Cortex of kidney (tissue), 1 donor: ENCODE measurements at places on chromosomes 1 and 21.

DNA sequence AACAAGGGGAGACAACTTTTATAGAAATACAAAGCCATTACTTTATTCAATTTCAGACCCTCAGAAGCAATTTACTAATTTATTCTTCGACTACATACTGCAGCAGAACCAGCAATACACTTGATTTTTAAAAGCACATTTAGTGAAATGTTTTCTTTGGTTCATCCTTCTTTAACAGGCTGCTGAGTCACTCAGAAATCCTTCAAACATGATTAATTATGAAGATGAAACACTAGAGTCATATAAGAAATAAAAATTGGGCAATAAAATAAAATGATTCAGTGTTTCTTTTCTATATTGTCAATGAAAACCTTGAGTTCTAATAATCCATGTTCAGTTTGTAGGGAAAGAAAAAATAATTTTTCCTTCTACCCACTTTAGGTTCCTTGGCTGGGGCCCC lies 47.0 kb downstream of the CHML start:
- DNase-seq = no peak

- no peak for DNase-seq
These were observed 28.8 kb downstream of the HEATR1 start for GRCh38 chr1:236575523-236575922.

- no peak for DNase-seq
These were observed 179.6 kb downstream of the DHRS3 start for GRCh38 chr1:12438349-12438924.

DNA sequence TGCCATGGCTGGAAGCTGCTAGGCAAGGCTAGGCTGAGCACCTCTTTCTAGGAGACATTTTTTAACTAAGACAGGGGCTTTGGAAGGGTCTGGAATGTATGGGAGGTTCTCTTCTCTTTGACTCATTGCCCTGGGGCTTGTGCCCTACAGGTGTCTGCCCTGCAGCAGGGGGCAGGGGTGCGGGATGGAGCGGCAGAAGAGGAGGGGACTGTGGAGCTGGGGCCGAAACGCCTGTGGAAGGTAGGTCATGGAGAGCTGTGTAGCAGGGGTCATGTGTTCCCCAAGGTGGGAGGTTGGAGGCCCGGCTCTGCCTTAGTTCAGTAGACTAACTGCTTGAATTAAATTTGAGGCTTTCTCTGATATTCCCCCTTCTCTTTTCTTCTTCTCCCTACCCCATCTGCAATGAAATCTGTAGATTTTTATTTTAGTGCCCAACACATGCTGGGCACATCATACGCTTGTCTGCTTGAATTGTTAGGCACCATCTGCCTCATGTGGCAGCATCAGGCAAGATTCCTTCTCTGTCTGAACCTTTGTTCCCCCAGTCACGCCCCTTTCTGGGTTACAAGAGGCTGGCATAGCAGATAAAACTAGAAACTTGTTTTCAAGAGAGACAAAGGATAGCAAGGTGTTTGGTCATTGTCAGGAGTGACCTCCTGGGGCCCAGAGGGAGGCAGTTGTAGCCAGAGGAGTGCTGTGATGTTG lies 18.4 kb downstream of the PPFIA4 start:
- no peak for DNase-seq

DNA sequence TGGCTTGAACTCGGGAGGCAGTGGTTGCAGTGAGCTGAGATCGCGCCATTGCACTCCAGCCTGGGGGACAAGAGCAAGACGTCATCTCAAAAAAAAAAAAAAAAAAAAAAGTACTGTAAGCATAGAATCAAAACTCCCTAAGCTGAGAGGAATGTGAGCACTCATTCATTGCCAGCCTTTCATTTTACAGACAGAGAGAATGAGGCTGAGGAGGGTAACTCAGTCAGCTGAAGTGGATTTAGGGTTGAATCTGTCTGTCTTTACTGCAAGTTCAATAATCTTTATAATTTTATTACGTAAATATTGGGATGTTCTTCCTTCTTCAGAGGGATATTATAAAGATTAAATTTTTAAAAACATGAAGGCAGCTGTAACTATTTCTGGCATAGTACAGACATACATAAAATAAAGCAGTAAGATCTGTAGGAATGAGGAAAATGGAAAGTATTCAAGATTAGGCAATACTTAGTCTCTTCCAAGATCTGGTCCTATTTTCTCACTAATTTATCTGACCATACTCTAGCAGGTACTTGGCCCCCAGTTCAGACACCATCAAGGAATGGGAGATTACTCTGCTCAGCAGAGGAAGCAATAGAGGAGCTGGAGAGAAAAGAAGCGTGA lies 24.1 kb upstream of the MNDA start:
- DNase-seq = no peak

DNA sequence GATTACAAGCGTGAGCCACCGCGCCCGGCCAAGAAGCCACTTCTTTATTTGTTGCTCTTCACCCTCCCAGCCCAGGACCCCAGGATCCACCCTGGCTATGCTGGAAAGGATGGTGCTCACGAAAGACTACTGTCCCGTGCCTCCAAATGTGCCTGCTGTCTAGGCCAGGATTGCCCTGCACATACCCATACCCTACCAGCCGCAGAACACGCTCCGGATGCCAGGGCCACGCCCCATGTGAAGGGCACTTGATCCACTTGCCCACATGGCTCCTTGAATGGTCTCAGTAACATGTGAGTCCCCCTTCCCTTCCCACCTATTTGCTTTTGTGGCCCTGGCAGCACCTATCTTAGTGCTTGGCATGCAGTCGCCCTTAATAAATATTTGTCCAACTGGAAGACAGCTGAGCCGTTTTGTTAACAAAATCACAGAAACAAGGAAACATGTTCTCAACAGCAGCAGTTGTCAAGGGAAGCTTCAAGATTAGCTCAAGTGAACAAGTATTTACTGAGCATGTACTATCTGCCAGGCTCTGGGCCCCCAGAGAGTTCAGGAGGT lies 13.8 kb upstream of the UBXN10 start:
- DNase-seq = no peak

GRCh38 chr21:34801519-34802132 lies 132.8 kb downstream of the CLIC6 start:
- DNase-seq = no peak

DNA sequence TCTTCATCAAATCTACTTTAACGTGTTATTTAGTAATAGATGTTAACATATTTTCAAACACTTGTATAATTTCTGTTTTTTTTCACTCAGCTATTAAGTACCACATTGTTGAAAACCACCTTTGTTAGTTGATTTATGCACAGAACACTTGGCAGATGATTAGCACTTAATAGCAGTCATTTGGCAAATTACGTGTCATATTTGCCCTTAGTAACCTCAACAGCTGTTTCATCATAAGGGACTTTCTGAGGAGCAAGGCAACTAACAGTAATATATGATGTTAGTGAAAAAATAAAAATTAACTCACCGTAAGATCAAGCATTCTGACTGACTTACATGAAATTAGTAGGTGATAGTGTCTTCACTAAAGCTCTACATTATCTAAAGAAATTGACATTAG lies 186.4 kb downstream of the HMCN1 start:
- DNase-seq = no peak

DNA sequence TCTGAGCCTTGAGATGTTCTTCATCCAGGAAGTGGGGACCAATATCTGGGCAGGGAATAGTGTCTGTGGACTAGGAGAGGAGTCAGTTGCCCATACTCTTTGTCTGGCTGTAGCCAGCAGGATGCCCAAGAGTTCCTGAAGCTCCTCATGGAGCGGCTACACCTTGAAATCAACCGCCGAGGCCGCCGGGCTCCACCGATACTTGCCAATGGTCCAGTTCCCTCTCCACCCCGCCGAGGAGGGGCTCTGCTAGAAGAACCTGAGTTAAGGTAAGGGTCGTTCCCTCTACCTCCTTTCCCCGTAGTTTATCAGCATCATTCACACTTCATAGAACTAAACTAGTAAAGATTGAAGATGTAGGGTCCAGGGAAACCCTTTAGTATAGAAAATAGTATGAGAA lies 3.4 kb upstream of the PPOX start:
- DNase-seq = no peak

- no peak for DNase-seq
These were observed 253.5 kb downstream of the NTNG1 start for GRCh38 chr1:107394301-107394700.

DNA sequence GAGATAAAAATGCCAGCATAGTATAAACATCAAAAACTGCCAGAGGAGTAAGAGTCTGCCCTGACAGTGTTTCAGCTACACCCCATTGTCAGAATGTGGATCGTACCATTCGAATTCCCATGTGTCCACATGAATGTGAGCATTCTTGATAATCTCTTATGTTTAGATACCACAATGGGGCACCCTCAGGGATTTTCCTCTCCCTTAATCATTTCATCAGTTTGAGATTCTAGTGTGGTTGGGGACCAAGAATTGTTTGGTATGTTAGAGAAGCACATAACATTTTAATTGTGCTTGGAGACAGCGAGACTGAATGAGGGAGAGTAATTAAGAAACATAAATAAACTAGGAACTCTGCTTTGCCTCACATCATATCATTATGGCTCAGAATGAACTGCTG lies 120.2 kb downstream of the ZC3H11B start:
- no peak for DNase-seq

DNA sequence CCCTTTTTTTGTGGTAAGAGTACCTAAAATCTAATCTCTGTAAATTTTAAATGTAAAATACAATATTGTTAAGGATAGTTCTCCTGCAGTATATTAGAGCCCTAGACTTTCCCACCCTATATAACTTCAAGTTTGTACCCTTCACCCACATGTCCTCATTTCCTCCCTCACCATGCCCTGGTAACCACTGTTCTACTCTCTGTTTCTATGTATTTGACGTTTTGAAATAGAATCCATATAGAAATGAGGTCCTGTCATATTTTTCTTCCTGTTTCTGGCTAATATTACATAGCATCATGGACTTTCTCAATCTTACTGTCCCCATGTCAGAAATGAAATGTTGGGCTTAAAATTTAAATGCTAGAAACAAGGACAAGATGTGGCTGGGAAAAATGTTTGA lies 24.8 kb downstream of the GBP7 start:
- DNase-seq = no peak

- no peak for DNase-seq
These were observed 40.6 kb upstream of the LBR start for GRCh38 chr1:225468270-225469020.

GRCh38 chr1:62126579-62127290 lies 67.9 kb upstream of the L1TD1 start:
- DNase-seq = no peak

DNA sequence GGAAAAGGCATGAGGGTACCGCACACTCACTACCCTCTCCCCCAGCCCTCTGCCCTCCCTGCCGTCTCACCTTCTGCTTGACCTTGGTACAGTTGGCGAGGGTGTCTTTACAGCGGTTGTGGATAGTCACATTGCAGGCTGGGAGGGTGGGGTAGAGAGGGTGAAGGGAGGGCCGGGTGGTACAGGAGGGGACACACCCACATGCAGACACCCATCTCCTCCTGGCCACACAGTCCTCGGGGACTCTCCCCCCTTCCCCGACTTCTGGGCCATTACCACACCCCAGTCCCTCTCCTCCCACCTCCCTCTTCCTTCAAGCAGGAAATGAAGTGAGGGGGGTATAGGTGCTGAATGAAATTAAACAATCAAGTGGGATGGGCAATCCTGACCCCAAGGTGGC lies 11.6 kb downstream of the ARHGEF2 start:
- DNase-seq = no peak

- DNase-seq = no peak
These were observed 461.9 kb downstream of the CAMTA1 start for GRCh38 chr1:7247158-7247557.

GRCh38 chr1:6489799-6490180 lies 1.7 kb downstream of the PLEKHG5 start:
- no peak for DNase-seq

GRCh38 chr1:218692808-218693207 lies 347.7 kb downstream of the TGFB2 start:
- DNase-seq = no peak

DNA sequence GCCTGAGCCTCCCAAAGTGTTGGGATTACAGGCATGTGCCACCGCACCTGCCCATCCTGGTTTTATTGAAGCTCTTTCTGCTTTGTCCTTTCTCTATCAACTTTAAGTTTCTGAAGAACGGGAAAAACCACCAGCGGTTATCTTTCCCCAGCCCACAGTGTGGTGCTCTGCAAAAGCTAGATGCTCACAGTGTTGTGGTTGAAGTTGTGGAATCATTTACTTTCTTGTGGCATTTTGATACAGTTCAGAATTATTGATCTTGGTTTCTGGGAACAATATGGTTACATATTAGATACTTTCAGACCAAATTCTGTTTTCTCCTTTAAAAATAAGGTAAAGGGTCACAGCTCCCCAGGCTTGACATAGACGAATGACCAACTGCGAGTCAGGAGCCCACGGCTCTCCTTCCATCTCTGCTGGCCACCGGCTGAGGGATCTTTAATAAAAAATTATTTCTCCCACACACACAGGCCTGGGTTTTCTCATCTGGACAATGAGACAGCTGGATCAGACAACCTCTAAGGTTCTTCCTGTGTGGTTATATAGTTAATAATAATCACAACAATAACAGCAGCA lies 385.3 kb downstream of the SETD4 start:
- no peak for DNase-seq

DNA sequence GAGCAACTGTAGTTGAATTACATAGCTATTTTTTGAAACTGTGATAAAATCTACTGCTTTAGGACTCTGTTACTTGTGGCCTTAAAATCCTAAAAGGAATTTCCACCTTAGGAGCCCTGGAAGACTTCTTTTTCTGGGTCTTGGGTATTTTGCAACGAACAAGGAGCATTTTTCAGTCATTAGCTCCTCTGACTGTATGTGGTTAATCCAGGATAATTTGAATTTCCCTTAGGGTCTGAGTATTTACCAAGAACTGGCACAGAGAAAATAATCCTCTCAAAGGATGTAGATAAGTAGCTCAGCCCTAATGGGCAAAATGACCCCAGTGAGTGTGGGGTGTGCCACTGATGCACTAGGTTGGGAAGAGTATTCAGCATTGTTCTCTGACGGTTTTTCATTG lies 170.4 kb downstream of the VAV3 start:
- DNase-seq = no peak

DNA sequence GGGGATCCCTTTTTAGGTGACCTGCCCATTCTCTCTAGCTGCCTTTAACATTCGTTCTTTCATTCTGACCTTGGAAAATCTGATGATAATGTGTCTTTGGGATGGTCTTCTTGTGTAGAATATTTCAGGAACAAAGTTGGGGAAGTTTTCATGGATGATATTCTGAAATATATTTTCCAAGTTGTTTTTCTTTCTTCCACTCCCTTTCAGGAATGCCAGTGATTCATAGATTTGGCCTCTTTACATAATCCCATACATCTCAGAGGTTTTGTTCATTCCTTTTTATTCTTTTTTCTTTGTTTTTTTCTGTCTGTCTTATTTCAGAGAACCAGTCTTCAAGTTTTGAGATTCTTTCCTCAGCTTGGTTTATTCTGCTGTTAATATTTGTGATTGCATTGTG lies 13.9 kb upstream of the SCMH1 start:
- no peak for DNase-seq

GRCh38 chr21:17491716-17492414 lies 21.0 kb upstream of the CXADR start:
- DNase-seq = no peak

DNA sequence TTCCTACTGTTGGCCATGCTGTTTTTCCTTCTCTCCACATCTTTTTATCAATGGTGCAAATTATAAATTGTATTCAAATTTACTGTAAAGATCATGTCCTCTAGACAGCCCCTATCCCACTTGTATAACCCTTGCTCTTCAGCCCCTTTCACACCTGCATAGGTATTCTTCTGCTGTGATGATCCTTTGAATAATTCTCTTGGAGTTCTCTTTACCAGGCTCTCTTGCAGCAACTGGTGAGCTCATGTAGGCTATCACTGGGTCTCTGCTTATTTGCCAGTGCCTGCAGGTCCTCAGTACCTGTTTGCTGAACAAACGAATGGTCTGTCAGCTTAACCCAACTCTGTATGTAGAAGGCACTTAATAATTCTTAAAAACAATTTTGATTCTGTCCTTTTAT lies 8.2 kb downstream of the PTPRC start:
- DNase-seq = no peak
